ENCODE measurements at places on chromosomes 1 and 21. TPM values are rescaled to one million over a fixed set of nuclear protein-coding genes. Genes with fewer than 3 reads are reported as not detected.

Gene SELP
- total RNA-seq: 7.4 TPM

Gene GON4L
- total RNA-seq: 20.3 TPM

Gene SPATA17
- 1.2 TPM for total RNA-seq

Gene ST6GALNAC5
- 0.62 TPM for total RNA-seq

Gene C4BPB
- total RNA-seq: not detected

Gene NECTIN4
- not detected for total RNA-seq

Gene VHLL
- total RNA-seq: not detected

DNA sequence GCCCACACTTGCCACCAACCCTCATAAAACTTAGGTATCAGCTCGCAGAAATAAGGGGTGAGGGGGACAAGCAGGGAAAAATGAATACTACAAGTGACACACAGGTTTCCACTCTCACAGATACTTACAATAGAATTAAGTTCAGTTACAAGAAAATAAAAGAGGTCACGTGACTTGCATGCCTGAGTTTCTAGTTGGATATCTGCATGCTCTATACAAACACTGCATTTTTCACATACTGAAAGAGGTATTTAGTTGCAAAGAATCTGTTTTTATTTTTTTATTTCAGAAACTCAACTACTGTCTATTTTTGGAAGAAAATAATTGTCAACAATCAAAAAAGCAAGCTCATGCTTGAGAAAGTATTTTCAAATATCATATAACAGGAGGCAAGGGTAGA is 43.5 kb downstream of the DPYD start:
- no peak for DNase-seq

DNA sequence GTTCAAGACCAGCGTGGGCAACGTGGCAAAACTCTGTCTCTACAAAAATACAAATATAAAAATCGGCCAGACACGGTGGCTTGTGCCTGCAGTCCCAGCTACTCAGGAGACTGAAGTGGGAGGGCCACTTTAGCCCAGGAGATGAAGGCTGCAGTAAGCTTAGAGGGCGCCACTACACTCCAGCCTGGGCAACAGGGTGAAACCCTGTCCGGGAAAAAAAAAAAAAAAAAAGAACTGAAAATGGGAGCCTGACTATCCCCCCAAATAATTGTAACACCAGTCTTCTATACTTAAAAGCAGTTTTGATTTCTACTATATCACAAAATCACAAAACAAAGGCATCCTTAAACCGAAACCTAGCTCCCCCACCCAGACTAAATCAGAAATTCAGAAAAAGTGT is 60.3 kb downstream of the CDC42BPA start:
- no peak for DNase-seq

DNA sequence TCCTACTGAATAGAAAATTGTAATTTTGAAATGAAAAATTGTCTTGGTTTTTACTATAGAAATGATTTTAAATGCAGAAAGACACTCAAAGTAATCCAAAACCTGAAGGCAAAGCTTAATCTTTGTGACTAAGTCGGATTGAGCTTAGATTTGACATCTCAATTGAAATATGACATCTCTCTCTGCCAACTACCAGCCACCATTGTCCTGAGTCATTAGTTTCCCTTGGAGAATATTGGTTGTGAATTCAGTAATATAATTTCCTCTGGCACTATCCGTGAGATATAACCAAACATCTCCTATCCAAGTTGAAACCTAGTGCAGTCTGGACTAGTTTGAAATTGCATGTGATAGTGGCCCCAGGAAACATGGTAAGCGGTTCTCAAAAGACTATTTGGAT is 37.1 kb downstream of the PLA2G4A start:
- DNase-seq: no peak

DNA sequence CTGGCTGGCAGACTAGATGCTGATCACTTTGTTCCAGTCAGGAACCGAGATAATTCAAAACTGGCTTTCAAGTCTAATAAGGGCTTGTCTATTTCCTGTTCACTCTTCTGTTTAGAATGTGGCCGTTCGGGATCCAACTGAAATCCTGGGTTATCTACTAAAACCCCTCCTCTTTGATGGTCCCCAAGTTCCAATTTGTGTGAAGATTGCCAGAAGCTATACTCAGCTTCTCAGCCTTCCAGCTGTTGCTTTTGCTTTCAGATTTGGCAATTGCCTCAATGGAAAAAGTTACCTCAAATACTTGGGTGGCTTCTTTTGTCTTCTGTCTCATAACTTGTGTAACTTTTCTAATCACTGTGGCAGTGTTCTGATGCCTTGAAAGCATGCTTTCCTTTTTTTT is 43.7 kb downstream of the BTBD8 start:
- DNase-seq: no peak

GRCh38 chr1:226638608-226639007 is 90.0 kb downstream of the STUM start:
- peak; percentile 45 for DNase-seq

GRCh38 chr1:239237912-239238311 is 148.5 kb upstream of the CHRM3 start:
- DNase-seq: no peak

GRCh38 chr1:32178380-32179192 is 889 bp upstream of the TXLNA start:
- no peak for DNase-seq

DNA sequence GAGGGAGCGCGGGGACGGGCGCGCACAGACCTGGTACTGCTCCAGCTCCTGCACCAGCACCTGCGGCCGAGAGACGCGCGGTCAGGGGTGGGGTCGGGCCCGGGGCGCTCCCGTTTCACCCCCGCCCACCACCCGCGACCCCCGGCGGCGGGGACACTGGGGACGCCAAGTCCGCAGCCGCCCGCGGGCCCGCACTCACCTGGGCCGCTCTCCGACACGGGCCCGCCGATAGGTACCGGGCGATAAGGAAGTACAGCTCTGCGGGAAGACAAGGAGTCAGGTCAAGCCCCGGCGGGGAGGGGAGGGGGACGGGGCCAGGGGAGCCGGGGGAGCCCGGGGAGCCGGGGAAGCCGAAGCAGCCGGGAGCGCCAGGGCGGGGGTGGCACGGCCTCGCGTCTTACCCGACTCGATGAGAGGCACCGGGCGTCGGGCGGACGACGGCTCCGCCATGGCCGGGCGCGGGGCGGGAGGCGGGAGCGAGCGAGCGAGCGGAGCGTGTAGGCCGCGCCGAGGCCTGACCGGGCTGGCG is 326 bp downstream of the BRWD1 start:
- DNase-seq: peak; percentile 61

- no peak for DNase-seq
Measured at GRCh38 chr1:246725191-246725590, 982 bp downstream of the SCCPDH start.
